Caki2 (cell line): ENCODE measurements at places on chromosomes 3 and 15. TPM values are rescaled to one million over a fixed set of nuclear protein-coding genes. Genes with fewer than 3 reads are reported as not detected.

DNA sequence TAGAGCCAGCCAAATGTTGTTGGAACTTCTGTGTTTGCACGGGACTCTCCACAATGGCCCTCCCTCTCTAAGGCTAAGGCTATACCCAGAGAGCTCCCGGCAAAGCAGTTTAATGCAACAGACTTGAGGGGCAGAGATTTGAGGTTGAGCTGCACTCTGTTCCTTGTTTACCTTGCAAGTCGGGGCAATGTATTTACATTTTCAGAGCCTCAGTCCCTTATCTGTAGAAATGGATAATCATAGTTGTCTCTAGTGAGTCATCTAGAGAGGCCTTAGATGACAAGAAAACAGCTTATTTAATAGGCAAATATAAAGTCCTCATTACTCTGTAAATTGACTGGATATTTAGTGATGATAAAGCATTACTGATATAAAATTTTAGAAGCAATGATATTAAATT lies 917.7 kb downstream of the MCTP2 start:
- no peak for DNase-seq

DNA sequence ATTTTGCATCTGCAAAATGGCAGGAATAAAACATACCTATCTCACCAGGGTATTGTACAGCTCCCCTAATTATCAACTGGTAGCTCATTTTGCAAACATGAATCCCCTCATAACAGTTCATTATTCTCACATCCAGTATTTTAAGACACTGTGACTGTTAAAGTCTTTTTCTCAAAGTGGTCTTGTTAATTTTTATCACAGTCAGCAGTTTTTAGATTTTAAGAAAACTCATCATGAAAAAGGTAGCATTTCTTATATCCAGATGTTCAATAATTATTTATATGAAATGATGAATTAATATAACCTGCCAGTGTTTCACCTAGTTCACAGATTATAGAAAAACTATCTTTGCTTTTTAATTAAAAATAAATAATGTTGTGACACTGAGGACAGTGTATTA lies 354.9 kb upstream of the ARL6 start:
- DNase-seq, result no peak

GRCh38 chr15:50803479-50804180 lies 38.1 kb upstream of the SPPL2A start:
- DNase-seq, result no peak

DNA sequence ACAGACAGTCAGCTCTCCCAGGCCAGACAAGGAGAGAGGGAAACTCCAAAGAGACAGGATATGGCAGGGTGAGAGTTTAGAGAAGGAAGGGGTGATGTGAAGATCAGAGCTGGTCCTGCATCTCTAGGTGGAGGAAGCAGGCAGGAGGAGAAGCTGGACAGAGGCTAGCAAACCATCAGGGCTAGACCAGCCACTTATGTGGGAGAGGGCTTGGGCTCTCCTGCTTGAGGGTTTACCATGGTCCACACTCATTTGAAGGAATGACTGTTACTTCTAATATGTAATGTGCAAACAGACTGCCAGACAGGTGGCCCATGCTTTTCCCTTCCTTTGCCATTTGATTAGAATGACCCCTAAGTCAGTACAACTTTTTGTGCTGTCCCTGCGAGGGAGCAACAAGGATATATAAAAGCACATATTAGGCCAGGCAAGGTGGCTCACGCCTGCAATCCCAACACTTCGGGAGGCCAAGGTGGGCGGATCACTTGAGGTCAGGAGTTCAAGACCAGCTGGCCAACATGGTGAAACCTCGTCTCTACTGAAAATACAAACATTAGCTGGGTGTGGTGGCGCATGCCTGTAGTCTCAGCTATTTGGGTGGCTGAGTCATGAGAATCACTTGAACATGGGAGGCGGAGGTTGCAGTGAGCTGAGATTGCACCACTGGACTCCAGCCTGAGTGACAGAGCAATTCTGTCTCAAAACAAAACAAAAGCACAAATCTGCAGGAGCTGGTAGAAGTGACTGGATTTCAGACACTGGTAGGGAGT lies 41.0 kb upstream of the MANF start:
- DNase-seq, result peak; percentile 75

- DNase-seq, result no peak
These were observed 143.6 kb downstream of the PGPEP1L start for GRCh38 chr15:98863983-98864382.

DNA sequence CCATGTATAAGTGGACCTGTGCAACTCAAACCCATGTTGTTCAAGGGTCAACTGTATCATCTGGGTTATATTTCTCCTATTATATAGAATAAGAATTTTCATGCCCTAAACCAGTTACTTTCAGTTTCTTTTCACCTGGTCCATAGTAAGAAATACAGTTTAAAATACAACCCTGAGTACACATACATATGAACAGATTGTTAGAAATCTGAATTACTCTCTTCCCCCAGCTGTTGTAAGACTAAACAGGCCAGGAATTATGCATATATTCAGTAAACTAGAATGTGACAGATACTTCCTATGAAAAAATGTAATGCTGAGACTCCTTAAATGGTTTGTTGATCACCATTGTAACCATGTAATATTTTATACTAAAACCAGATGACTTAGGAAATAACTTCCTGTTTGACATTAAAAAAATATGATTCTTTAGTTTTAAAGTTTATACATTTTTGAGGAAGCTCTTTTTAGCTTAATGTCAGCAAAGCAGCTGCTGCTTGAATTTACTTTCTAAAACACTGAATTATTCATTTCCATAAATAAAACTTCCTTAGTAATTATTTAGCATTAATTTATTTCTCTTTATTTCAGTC lies 52.5 kb upstream of the ZCWPW2 start:
- no peak for DNase-seq

GRCh38 chr15:101089579-101090427 lies 162.0 kb downstream of the CHSY1 start:
- DNase-seq, result no peak

The GRK7 gene
- total RNA-seq, result not detected in 2 replicates

DNA sequence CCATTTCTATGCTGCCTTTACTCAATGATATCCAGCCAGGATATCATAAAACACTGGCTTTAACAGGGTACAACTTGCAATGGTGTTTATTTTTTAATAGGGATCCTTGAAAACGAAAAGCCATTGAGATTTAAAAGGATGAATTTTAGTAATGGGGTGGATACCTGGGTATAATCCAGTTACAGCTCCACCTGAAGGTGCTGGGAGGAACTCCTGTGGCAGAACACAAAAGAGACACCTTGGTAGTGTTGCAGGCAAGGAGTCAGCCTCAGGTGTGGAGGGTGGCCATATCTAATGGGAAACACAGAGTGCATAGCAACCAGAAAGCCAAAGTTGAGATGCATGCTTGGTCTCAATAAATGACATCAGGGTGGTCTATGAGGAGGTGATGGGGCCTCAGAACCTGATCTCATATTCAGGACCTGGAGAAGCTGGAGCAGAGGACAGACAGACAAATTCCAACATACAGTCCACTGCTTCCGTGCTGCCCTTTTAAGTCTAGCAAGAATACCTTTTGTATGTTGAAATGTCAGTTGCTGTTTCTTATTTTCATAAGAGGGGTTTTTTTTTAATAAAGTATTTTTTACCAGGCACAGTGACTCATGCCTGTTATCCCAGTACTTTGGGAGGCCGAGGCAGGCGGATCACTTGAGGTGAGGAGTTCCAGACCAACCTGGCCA lies 12.0 kb upstream of the PAQR9 start:
- no peak for DNase-seq

- no peak for DNase-seq
These were observed 1.1 kb upstream of the SUCLG2 start for GRCh38 chr3:67655364-67656121.

The YEATS2 gene
- total RNA-seq, result 20.1 and 24.5 TPM in 2 replicates

GRCh38 chr3:37291275-37291700 lies 116.9 kb upstream of the LRRFIP2 start:
- DNase-seq, result peak; percentile 55

DNA sequence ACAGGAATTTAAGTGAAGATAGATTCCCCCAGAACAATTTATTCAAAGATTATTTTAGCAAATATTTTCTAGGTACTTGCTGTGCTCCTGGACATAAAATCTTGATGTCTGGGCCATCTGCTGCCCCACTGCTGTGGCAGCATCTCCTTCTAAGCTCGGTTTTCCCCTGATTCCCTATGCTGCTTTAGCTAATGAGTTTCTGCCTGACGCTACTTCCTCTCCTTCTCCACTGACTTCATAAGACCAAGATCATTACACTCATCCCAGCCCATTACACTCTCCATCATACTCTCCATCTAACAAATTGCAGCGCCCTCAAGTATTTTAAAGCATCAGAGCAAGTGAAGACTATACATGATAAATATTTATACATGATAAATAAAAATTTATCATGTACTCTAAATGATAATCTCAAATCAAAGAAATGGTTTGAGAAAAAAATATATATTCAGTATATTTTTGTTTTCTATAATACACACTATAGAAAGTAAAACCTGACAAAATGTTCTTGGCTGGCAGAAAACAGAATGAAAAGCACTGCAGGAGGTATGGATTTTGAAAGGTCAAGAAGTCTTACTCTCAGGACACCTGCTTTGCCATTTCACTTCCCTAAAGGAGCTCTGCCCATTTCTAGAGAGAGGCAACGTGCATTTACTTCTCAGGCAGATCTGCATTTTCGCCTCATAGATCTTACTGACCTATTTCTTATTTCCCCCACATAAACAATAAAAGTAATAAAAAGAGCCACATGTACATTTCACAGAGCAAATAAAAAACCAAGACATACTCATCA lies 232.0 kb downstream of the KCNMB2 start:
- no peak for DNase-seq

DNA sequence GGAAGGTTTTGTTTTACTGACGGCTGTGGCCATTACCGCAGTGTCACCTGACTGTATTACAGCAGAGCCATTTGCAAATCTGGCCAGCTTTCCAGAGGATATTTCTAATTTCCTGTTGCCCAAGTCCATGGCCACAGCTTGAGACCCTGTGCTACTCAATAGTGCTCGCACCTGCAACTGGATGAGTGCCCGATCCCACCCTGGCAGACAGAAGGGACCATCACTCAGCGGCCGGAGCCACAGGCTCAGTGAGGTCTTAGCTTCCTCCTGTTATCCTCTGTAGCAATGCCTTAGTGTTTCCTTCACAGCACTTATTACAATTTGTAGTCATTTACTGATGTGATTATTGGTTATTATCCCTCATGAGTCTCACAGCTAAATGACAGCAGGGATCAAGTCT lies 184.8 kb downstream of the LRRN1 start:
- no peak for DNase-seq

GRCh38 chr3:9352917-9353752 lies 9.7 kb upstream of the THUMPD3 start:
- DNase-seq, result peak; percentile 48

The LMAN1L gene
- total RNA-seq, result not detected in 2 replicates

GRCh38 chr3:80677796-80678195 lies 910.0 kb upstream of the ROBO1 start:
- DNase-seq, result no peak

GRCh38 chr3:132630612-132631011 lies 29.0 kb downstream of the ACAD11 start:
- DNase-seq, result no peak

DNA sequence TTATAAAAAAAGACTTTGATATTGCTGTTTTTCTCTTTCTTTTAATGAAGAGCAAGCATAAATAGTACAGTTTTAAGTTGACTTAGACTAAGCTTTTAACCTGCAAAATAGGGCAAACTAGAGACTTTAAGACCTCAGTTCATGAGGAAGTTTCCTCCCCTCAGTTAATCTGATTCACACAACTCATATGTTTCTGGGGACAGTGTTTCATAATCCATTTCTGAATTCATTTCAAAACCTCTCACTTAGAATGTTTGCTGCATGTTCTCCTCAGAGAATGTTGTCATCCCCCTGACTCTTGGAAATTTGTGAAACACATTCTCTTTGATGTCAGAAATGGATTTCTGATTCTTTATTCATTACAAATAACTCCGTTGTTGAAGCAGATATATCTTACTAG lies 79.3 kb upstream of the SKOR1 start:
- no peak for DNase-seq

- DNase-seq, result no peak
These were observed 97.0 kb downstream of the SAMMSON start for GRCh38 chr3:70096376-70097066.

The AZI2 gene
- total RNA-seq, result 49.9 and 62.1 TPM in 2 replicates

The C3orf80 gene
- 0.61 and 3.8 TPM in 2 replicates for total RNA-seq

The BCHE gene
- total RNA-seq, result 78.5 and 83.1 TPM in 2 replicates

DNA sequence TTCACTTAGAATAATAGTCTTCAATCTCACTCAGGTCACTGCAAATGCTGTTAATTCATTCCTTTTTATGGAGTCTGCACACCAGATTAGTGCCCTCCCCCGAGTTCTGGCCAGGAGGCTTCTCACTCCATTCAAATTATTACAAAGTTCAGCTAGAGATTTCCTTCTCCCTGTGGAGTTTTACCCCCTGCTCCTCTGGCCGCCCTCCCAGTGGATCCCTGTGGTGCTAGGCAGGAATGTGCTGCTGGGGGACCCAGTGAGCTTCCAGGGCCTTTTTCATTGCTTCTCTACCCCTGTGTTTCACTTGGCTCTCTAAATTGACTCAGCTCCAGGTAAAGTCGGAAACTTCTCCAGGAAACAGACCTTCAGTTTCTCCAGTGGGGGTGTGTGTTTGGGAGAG lies 42.7 kb upstream of the CD200R1L start:
- no peak for DNase-seq

DNA sequence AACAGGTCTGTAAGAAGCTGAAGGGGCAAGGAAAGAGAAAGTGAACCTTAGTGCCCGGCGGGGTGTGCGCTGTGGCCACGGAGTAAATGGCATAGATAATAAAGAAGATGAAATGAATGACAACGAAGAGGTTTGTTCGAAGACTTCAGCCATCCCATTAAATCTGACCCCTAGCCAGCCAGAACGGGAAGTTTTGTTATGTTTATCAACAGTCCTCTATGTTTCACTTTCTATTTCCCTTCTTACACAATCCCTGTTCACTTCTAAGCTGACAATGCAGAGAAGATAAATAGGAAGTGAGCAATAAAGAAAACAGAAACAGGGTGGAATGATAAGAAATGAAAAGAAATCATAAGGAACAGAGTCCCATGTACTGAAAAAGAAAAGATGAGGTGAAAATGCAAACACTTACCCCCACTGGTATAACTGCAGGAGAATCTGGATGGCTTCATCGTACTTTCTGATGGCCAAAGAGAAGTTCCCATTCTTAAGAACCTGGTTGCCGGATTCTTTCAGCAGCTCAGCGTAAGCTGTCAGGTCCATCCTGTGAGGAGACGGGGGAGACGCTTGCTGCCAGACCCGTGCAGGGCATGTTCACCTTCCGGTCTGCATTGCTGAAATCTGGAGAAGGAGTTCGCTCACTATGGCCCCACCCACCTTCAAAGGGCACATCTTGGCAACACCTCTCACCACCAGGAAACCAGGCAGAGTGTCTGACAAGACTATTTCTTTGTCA lies 36.8 kb downstream of the TRANK1 start:
- peak; percentile 47 for DNase-seq

The CHRFAM7A gene
- total RNA-seq, result 0.34 and 8.6 TPM in 2 replicates
